Right lobe of liver (tissue), 6 donors: ENCODE measurements at places on chromosomes 1 and 21.

GRCh38 chr1:55530749-55531478 is 315.8 kb upstream of the USP24 start:
- H3K4me3 ChIP-seq = no peak overlapping the region
- no peaks in the 10 kb centered on the region for H3K27me3 ChIP-seq
- no peak overlapping the region for H3K27ac ChIP-seq
- H3K4me1 ChIP-seq = no peaks in the 10 kb centered on the region
- H3K36me3 ChIP-seq = no peaks in the 10 kb centered on the region

- no peaks in the 10 kb centered on the region for H3K36me3 ChIP-seq
- H3K4me1 ChIP-seq = no peaks in the 10 kb centered on the region
- no peak for DNase-seq
- no peak overlapping the region for H3K4me3 ChIP-seq
- no peak overlapping the region for H3K27ac ChIP-seq
These were observed 22.8 kb downstream of the PHC2 start for GRCh38 chr1:33408093-33408436.

- H3K27ac ChIP-seq = no peak overlapping the region
- no peaks in the 10 kb centered on the region for H3K36me3 ChIP-seq
- no peak for DNase-seq
- no peak overlapping the region for H3K4me3 ChIP-seq
- no peaks in the 10 kb centered on the region for H3K4me1 ChIP-seq
- H3K27me3 ChIP-seq = no peaks in the 10 kb centered on the region
These were observed 355.2 kb downstream of the SMYD3 start for GRCh38 chr1:246151796-246152434.

DNA sequence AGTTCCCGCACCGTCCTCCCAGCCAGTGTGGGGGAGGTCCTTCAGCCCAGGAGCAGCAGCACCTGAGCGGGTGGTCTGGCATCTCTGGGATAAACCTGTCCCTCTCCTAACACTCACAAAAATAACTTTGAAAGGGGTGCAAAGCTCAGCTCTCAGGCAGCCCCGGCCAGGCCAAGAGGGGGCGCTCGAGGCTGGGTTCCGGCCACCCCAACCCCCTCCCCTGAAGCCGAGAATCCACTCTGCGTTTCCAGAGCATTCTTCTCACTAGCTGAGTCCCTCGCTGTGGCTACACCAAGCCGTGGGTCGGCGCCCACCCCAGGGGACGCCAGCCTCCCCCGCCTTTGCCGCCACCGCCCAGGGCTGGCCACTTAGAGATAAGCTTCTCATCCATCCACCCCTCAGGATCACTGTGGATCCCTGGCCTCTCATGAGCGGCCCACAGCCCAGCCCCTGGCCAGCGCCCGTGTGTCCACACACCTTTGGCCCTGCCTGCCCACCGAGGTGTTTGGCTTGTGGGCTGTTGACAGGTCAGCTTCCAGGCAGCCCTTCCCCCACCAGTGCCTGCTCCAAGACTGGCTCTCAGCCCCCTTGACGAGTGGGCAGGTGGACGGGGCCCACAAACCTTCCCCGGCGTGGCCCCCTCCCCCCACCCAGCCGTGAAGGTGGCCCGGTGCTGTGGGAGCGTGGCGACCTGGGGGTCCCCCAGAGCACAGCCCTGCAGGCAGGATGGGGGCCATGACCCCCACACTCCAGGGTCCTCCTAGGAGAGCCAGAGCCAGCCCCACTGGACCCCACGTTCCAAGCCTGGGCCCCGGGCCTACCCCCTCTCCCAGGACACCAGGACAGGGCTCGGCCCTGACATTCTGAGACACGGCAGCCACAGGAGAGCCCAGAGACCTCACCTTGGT is 1.9 kb downstream of the FTCD start:
- no peaks in the 10 kb centered on the region for H3K27me3 ChIP-seq
- DNase-seq = peak; percentile 91
- H3K36me3 ChIP-seq = no peaks in the 10 kb centered on the region
- peak overlapping the region; percentile 94 for H3K4me3 ChIP-seq

GRCh38 chr1:60857851-60858250 is 224.5 kb upstream of the NFIA start:
- no peak overlapping the region for H3K4me3 ChIP-seq
- no peaks in the 10 kb centered on the region for H3K36me3 ChIP-seq
- no peaks in the 10 kb centered on the region for H3K27me3 ChIP-seq

DNA sequence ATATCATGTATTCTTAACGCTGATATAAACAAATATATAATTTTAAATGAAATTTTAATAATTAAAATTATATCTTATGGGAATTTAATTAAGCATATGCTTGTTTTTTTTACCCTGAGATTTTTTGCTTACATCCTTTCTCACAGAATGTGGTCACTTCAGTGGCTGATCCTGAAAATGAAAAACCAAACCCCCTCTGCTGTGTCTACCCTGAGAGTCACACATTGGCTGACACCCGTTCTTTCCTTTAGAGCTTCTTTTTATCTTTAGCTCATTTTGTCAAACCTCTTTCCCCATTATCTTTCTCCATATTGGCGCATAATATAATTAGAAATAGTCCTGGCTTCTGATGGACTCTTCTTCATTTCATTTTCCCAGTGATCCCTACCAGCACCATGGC is 10.8 kb upstream of the CACYBP start:
- no peaks in the 10 kb centered on the region for H3K36me3 ChIP-seq
- peaks cover 9% of the 10 kb centered on the region for H3K4me1 ChIP-seq
- no peak overlapping the region for H3K4me3 ChIP-seq
- no peak overlapping the region for H3K27ac ChIP-seq

DNA sequence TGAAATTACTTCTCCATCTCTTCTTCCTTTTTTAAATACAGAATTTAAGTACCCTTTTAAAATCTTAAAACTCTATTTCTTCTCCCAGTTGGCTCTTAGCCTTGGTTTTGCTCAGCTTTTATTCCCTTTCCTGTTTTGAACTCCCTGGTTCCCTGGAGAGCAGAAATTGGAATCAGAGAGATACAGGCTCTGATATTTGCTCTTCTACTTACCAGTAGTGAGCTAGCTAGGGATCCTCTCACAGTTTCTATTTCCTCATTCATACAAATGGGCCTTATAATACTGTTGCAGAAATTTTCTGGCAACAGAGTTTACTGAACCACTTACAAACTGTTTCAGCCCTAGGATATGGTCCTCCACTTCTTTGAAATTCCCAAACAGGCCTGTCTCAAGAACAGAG is 606.3 kb downstream of the NUF2 start:
- H3K4me3 ChIP-seq = no peak overlapping the region
- no peaks in the 10 kb centered on the region for H3K4me1 ChIP-seq
- no peak overlapping the region for H3K27ac ChIP-seq
- DNase-seq = no peak

DNA sequence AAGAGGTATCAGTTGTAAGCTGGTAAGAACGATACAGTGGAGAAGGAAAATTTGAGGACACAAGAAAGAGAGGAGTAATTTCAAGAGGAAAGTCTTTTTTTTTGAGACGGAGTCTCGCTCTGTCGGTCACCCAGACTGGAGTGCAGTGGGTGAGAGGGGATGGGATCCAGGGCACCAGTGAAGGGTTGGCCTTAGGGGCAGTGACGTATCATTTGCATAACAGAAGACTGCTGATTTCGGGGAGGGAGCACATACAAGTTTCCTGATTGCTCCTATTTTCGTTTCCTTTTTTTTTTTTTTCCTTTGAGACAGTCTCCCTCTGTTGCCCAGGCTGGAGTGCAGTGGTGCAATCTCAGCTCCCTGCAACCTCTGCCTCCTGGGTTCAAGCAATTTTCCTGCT is 4.2 kb downstream of the S100A13 start:
- H3K4me3 ChIP-seq = no peak overlapping the region
- no peak for DNase-seq
- no peaks in the 10 kb centered on the region for H3K4me1 ChIP-seq
- H3K27me3 ChIP-seq = no peaks in the 10 kb centered on the region
- H3K36me3 ChIP-seq = no peaks in the 10 kb centered on the region
- H3K27ac ChIP-seq = no peak overlapping the region
